Motor neuron (in vitro differentiated cells): ENCODE measurements at places on chromosomes 6 and 20.
A peak's percentile ranks its signal among the peaks of the same experiment; 100 is the strongest.

DNA sequence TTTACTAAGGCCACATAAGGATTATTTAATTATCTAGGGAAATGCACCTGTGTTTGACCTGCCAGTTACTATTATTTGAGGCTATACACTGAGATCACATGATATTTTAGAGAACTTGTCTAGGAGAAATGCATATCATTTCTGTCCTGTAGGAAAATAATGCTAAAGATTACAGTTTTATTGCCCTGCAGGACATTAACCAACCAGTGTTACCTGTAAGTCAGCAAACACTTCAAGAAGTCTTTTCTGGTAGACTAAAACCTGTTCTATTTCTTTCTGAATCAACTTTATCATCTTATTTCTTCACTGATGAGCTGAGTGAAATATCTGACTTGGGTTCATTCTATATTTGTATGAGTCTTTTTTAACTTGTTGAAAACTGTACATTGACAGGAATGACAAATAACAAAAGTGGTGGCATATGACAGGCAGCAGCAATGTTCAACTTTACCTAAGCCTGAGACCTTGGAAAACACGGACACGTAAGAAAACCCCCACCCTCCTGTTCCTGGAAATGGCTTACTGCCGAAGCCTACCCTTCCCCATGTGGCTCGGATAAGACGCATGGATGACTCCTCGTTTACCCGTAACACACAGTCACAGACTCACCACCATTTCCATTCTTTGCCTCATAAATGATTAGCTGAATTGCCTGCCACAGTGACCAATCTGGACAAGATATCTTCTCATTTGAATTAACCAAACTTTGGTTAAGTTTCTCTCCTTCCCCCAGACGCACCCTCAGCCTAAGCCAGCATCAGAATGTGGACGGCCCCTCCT is 118.0 kb upstream of the CD93 start:
- no peak for ATAC-seq

DNA sequence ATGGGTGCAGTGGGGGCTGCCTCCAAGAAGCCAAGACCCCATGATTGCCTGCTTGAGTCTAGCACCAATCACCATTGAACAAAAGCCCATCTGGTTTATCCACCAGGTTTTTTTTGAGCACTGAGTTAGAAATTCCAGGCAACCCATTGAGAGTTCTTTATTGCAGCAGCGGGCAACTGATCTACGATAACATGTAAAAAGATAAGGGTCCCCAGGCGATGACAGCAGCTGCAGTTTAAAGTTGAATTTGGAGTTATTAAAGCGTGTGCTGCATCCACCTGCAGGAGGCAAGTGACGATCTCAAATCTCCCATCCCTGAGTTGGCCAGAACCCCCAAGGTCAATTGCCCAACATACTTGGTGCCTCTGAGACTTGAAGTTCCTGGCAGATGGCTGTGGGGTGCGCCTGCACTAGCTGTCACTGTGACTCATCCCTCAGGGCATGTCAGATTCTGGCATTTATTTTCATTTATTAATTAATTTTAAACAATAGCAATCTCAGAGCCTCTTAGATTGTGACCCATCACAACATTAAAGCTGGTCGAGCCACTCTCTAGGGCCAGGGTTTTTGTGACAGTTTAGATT is 290.4 kb upstream of the SULF2 start:
- no peak for ATAC-seq

- ATAC-seq, result no peak
Measured at GRCh38 chr6:102381203-102381602, 987.7 kb downstream of the GRIK2 start.

GRCh38 chr20:60292001-60292520 is 333.8 kb downstream of the CDH26 start:
- no peak for ATAC-seq

- ATAC-seq, result peak; percentile 52
Measured at GRCh38 chr20:44204156-44204831, 6.3 kb downstream of the OSER1 start.

DNA sequence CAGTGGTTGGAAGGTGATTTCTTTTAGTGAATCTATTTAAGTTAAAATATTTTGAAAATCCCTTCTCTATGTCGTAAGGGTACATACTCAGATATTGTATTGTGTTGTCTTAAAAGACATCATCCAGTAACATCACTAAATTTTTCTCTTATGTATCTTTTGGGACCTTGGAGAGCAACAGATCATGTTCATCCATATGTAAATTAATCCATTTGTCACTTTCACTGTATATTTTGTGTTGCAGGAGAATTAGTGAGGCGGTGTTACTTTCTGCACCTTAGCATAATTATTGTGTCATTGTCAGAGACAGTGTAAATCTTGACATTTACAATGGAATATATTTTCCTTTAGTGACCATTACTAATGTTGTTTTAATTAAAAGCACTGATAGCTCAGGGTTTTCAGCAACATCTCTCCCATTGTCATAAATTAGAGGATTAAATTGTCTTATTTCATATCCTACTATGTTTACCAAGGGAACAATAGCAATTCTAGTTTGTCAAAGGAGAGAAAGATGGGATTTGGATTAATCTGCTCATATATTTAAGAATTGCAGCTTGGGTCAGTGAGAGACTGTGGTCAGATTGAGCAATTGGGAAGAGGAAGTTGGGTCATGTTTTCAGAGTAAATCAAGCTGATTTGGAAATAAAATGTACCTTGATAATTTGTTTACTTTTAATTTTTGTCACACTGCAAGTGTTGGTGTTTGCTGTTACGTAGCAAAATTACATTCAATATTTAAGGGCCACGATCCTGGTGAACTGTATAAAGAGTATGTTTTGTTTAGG is 22.7 kb downstream of the DOK5 start:
- no peak for ATAC-seq

GRCh38 chr6:101286146-101286545 is 107.4 kb upstream of the GRIK2 start:
- ATAC-seq, result peak; percentile 84

DNA sequence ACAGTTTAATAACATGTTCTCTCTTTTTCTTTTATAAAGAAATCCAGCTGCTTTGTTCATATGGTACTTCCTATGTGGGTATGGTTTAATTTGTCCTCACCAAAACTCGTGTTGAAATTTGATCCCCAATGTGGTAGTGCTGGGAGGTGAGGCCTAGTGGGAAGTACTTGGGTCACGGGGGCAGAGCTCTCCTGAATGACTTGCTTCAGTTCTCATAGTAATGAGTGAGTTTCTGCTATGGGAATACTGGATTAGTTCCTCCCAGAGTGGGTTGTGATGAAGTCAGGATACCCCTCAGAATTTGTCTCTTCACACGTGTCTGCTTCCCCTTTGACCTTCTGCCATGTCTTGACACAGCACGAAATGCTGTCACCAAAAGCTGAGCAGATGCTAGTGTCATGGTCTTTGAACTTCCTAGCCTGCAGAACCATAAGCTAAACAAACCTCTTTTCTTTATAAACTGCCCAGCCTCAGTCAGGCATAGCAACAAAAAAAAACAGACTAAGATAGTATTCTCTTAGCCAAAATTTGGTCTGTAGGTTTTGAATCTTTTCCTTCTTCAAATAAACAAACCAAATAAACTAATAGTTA is 87.8 kb upstream of the HS3ST5 start:
- ATAC-seq, result no peak

- no peak for ATAC-seq
Measured at GRCh38 chr20:9482180-9482579, 32.2 kb upstream of the LAMP5 start.

GRCh38 chr6:136669299-136669699 is 119.1 kb upstream of the MAP7 start:
- no peak for ATAC-seq

DNA sequence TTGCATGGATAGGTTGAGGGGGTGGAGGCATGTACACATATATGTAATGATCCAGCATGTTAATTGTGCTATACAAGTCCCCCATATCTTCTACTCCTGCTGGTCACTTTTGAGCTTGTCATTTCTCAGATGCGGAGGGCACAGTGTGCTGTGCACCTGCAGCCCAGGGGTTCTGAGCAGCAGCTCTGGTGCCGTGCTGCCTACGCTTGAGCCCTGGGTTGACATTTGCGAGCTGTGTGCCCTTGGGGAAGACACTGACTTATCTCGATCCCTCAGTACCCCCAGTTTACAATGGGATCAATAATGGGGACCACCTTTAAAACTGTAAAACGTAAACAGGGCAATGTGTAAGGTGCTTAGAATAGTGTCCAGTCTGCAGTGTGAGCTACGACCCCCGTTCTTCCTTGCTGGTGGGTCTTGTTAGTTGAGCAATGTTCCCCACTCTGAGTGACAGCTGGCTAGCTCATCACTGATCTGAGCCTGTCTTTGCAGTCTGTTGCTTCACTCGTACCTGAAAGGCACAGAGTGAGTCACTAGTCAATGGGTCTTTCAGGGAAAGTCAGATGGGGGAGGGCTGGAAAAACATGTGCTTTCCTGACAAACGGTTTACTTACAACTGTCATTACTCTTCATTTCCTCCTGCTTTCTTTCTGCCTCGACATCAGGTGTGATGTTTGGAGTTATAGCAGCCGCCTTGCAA is 91.7 kb downstream of the SLC2A10 start:
- no peak for ATAC-seq

DNA sequence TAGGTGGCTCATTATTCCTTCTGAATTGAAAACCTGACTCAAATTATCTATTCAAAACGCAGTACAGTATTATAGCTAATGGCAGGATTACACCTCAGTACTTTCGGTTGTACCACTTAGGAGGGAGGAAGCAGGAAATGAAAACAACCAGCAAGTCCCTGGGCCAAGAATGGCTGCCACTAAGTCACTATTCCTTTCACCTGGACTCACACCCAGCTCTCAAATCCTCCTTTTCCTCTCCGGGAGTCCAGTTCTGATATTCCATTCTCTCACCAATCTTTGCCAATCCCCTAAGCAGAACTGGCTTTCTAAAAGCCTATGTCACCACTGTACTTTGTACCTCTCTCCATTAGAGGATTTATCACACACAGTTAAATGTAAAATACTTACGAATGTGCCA is 20.6 kb downstream of the TMEM242 start:
- ATAC-seq, result no peak

GRCh38 chr6:155523821-155524651 is 68.4 kb upstream of the NOX3 start:
- peak; percentile 32 for ATAC-seq

- no peak for ATAC-seq
Measured at GRCh38 chr6:130677766-130678165, 149.4 kb upstream of the SMLR1 start.

DNA sequence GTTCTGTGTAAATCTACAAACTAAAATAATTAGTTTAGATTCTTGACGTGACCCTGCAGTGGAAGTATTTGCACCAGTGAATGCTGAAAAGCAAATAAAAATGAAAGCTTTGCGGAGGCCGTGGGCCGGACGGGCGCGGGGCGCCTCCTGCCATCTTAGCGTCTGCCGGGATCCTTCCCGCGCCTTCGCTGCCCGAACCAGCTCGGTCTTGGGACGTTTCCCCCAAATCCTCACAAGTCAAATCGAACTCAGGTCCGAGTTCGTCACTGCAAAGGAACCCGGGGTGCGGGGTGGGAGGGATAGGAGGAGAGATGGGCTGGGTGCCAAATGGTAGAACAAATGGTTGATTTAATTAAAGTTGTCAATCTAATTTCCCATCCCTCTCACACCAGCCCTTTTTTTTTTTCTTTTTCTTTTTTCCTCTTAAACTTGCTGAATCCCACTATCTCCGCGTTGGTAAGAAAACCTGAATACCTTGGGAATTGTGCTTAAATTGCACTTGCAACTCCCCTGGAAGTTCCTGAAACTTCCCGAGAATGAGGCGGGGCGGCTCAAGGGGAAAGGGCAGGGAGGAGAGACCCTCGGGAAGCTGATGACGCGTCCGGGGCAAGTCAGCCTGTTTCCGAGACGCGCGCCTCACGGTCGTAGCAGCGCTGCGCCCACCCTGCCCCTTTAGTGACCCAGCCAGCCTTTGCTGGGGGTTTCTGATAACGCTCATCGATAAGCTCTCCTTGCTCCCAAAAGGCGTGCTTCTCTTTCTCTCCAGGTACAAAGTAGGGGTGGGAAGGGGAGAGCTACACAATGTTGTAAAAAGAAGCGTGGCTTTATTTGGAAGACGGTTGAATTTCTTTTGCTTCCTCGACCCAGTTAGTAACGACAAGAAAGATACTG is 1.8 kb downstream of the GJA1 start:
- peak; percentile 73 for ATAC-seq

DNA sequence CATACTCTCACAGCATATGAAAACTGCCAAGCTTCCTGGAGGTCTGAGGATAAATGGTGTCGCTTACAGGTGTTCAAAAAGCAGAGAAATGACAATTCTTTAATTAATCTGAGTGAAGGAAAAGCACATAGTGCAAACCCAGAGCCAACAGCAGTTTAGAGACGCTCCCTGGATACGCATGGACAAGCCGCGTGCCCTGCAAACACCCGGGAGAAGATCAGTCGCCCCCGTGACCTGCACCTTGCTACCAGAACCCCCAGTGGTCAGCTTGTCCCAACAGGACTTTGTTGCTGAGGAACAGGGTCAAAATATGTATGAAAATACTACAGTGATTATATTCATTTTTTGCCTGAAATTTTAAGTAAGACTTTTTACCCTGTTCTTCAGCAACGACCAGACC is 93.9 kb downstream of the PSMG4 start:
- no peak for ATAC-seq

DNA sequence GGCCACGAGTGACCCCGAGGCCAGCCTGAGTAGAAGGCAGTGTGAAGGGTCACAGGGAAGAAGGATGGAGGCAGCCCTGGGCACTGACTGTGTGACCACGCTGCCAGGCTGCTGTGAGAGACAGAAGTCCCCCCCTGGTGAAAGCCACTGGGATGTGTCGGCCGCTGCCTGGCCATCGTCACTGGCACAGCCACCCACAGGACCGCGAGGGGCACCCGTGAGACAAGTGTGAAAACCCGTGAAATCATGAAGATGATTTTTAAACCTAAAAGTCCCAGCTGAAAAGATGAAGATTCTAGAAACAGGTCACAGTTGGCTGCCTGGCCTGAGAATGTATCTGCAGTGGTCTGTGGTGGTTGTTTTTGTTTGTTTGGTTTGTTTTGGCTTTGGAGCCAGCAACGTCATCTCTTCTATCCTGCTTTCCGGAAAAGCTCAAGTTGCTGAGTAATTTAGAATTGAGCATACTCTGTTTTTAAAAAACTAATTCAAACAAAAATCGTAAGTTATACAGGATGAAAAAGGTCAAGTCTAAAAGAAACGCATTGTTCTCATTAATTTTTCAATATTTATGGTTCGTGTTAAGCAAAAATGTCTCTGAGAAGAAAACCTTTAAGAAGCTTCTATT is 94.7 kb downstream of the HUS1B start:
- ATAC-seq, result no peak

GRCh38 chr6:43183441-43183840 is 1.4 kb downstream of the CUL9 start:
- no peak for ATAC-seq

- ATAC-seq, result no peak
Measured at GRCh38 chr20:33093074-33093473, 13.6 kb downstream of the BPIFB4 start.
